Airway epithelial cell (primary cell): ENCODE measurements at places on chromosomes 5 and 9. TPM values are rescaled to one million over a fixed set of nuclear protein-coding genes. Genes with fewer than 3 reads are reported as not detected.

FOXD1 gene
- total RNA-seq = 2.0 and 3.0 TPM in 2 replicates

SARDH gene
- 0.21 and 0.79 TPM in 2 replicates for total RNA-seq

SOWAHA gene
- 0.14 and 0.28 TPM in 2 replicates for total RNA-seq

SLC6A19 gene
- total RNA-seq = not detected in 2 replicates

VLDLR gene
- total RNA-seq = 11.8 and 15.2 TPM in 2 replicates

NIPSNAP3A gene
- total RNA-seq = 18.7 and 24.6 TPM in 2 replicates

CDKN2A gene
- 18.5 and 21.6 TPM in 2 replicates for total RNA-seq

PLAC8L1 gene
- total RNA-seq = not detected in 2 replicates

LNPEP gene
- total RNA-seq = 13.9 and 19.8 TPM in 2 replicates

CTXN3 gene
- total RNA-seq = not detected in 2 replicates

IFNB1 gene
- total RNA-seq = not detected in 2 replicates

IFNA13 gene
- total RNA-seq = not detected in 2 replicates

ASPN gene
- total RNA-seq = not detected in 2 replicates

DNAH5 gene
- total RNA-seq = 0.42 and 2.2 TPM in 2 replicates

TRIM36 gene
- total RNA-seq = 0.23 and 0.42 TPM in 2 replicates

ALG2 gene
- 31.4 and 39.4 TPM in 2 replicates for total RNA-seq

SLC6A3 gene
- total RNA-seq = not detected in 2 replicates

TRIP13 gene
- total RNA-seq = 34.3 and 45.1 TPM in 2 replicates

ZNF484 gene
- 3.4 and 4.9 TPM in 2 replicates for total RNA-seq

RAB14 gene
- total RNA-seq = 18.6 and 28.8 TPM in 2 replicates

HTR4 gene
- total RNA-seq = not detected in 2 replicates

IL33 gene
- 13.2 and 17.4 TPM in 2 replicates for total RNA-seq

SOHLH1 gene
- total RNA-seq = not detected in 2 replicates

TESK1 gene
- total RNA-seq = 10.0 and 16.8 TPM in 2 replicates

IL5 gene
- total RNA-seq = not detected in 2 replicates

C7 gene
- not detected in 2 replicates for total RNA-seq

IL7R gene
- total RNA-seq = 1.4 and 1.6 TPM in 2 replicates

ENTR1 gene
- total RNA-seq = 45.6 and 48.5 TPM in 2 replicates

BRD3 gene
- 10.6 and 11.2 TPM in 2 replicates for total RNA-seq

DND1 gene
- 0.28 and 0.35 TPM in 2 replicates for total RNA-seq

FAM78A gene
- 0.21 and 0.37 TPM in 2 replicates for total RNA-seq

UBE2B gene
- 9.3 and 17.5 TPM in 2 replicates for total RNA-seq

CAMLG gene
- total RNA-seq = 16.8 and 24.8 TPM in 2 replicates

MARVELD2 gene
- total RNA-seq = 26.1 and 33.3 TPM in 2 replicates

NMUR2 gene
- not detected in 2 replicates for total RNA-seq

AJM1 gene
- 1.8 and 2.0 TPM in 2 replicates for total RNA-seq
